ENCODE measurements at places on chromosomes 5 and 9. TPM values are rescaled to one million over a fixed set of nuclear protein-coding genes. Genes with fewer than 3 reads are reported as not detected.

SPATA31D4 gene
- not detected for polyA plus RNA-seq

OBP2B gene
- polyA plus RNA-seq = not detected

- DNase-seq = no peak
Measured at GRCh38 chr5:62547945-62548630, 30.5 kb upstream of the LRRC70 start.

DNA sequence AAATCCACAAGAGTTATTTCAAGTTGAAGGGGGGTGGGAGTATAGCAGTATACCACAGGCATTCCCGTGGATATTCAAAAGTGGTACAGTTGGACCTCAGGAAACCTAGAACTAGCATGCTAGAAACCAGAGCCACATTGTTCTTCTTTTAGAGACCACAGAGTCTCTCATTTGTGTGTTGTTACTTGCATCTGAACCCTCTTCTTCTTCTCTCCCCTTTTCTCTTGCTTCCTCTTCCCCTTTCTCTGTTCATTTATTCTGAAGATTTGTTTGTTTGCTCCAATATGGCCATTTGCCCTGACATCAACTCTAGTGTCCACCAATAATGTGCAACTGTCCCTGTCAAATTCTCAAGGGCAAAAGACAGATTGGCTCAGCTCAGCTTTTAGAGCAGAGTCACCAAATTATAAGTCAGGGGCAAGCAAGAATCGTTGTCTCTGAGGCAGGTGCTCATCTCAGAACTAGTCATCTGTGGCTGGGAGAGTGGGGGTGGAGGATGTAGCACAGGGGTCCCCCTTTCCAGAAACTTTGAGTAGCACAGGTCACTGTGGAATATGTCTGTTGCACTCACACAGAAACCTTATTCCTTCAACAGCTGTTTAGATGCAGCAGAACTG, 321.1 kb downstream of the ARRDC3 start:
- DNase-seq = no peak

CBY3 gene
- polyA plus RNA-seq = 0.38 TPM

DNA sequence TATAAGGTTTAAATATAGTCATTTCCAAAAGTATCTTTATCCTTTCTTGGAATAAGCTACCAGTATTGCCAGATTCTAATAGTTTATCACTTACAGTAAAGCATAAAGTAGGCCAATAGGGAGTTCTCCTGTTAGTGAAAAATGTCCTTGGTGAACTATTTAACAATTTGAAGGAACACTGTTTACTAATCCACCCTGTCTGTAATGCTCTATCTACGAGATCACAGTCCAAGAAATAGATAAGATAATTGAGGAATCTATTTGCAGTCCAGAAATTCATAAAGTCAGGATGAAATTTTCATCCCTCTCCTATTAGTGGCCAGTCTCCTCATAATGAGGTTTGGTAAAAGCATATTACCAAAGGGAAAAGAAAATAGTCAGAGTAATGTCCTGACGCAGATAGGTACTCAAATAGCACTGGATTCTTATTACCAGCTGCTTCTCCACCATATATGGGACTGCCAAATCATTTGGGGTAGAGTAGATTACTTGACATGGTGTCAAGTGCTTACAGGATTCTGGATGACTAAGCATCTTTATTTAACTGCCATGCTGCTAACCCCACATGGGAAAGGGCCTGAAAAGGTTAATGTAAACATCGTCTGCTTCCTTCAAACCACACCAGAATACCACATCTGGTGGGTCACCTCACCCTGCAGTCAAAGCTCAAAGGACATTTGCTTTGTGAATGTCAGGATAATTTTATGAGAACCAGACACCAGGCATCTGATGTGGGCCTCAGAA, 808.1 kb downstream of the EFNA5 start:
- no peak for DNase-seq

SPATA31E1 gene
- 0.05 TPM for polyA plus RNA-seq

CHMP5 gene
- 77.8 TPM for polyA plus RNA-seq

ELOVL7 gene
- polyA plus RNA-seq = 2.3 TPM

DNA sequence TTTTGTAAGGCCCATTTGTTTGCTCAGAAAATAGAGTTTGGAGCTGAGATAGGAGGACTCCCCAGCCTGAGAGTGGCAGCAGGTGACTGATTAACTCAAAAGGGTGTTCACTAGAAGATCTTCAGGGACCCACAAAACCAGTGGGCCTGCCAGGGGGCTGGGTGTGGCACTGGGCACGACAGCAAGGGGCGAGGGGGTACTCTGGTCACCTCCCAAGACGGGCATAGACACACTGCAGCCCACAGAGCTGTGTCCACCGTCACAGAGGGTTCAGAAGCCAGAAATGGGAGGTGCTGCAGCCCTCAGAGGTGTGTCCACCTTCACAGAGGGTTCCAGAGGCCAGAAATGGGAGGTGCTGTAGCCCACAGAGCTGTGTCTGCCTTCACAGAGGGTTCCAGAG, 75.6 kb upstream of the CACNA1B start:
- no peak for DNase-seq

DNA sequence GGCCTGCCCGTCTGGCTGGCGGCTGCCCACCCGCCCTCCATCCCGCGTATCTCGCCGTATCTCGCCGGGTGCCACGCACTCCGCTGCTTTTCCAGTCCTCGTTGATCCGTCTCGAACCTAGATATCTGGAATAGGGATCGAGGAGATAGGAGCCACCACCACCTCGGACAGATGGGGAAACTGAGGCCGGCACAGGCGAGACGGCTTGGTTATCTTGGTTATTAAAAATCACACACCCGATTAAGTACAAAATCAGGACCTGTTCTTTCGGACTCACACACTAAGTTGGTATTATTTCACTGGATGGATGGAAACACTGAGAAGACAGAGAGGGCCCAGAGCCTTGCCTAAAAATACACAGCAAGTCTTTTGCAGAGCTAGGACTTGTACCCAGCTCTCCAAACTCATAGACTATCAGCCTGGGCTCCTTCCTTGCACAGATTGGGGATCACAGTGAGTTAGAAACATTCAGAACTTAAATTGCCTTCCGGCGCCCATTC, 678 bp downstream of the SLC26A2 start:
- no peak for DNase-seq

DNA sequence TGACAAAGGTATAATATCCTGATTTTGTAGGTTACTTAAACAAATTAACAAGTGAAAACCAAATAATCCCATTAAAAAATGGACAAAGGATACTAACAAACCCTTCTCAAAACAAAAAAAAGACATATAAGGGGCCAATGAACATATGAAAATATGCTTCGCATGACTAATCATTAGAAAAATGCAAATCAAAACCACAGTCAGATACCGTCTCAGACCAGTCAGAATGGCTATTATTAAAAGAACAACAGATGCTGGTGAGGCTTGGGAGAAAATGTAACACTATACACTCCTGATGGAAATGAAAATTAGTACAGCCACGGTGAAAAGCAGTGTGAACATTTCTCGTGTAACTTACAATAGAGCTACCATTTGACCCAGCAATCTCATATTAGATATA, 1542.2 kb upstream of the CDH9 start:
- DNase-seq = no peak

ANKH gene
- 5.0 TPM for polyA plus RNA-seq

DNA sequence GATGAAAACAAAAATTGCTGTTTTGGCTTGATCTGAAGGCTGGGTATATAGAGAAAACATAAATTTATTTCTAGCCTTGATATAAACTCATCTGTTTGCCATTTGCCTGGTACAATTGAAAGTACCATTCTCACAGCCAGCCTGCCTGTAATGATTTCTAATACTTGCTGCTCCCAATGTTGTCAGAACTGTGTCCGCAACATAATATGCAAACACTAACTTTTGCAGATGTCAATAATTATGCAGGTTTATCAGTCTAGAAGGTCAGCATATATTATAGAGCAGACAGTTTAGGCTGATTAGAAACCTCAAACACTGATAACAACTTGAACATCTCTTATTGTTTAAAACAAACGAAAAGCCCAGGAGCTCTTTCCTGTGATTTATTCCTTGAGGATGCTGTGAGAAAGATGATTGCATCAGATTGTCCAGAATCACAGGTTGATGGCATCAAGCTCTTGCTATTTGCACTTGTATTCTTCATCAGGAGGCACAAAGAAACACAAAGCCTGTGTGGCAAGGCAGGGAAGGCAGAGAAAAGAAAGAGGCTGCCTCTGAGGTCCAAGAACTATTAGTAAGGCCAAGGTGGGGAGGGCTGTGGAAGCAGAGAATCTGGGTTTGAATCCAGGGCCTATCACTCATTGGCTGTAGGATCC, 21.4 kb upstream of the HMHB1 start:
- no peak for DNase-seq

GRM6 gene
- 0.50 TPM for polyA plus RNA-seq

DNA sequence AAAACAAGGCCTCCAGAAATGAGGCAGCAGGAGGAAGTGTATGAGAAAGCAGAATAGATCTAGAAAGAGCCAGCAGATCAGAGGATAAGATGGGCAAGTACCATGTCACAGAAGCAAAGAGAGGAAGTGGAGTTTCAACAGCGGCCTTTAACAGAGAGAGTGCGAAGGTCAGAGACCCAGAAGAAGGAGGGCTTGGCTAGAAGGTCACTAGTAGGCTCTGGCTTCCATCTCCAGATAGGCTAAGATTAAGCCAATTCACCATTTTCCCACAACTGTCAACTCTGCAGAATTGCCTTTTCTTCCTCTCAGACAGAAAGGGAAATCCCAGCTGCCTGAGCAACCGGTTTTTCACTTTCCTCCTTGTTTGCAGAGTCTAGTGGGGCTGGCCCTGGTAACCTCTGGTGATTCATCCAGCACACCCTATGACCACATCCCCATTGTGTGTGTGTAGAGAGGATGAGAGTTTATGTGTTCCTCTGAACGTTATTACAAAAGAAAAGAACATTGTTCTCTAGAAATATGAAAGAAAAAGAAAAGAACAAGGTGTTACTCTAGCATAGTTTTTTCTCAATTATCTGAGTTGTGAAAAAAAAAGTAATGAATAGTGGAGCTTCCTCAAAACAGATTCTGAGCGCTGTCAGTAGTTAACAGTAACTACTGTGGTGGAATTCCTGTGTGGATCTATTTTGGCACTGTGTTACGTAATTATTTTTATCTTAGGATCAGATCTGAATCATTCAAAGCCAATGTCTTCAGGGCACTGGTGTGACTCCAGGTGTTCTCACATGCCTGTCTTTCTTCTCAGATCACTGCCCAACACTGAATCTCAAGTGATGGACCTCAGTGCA, 220.4 kb downstream of the ARRDC3 start:
- DNase-seq = no peak

DNA sequence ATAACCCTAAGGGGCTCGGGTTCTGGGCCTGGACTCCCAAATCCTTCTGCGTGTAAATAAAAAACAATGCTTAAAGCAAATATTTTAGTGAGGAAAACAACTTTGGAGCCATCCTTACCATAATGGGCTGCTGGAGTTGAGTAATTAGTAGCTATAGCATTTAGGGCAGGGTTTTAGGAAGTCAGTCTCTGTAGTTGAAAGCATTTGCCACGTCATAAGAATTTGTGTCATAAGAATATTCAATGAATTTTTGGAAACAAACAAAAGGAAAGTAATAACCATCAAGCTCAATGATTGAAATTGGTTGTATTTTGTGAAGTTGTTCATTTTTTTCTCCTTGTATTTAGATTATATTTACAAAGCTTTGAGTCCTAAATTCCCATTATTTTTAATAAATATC, 114.8 kb upstream of the ELL2 start:
- DNase-seq = no peak

- no peak for DNase-seq
Measured at GRCh38 chr9:4861145-4861544, 68.4 kb downstream of the RCL1 start.

DNA sequence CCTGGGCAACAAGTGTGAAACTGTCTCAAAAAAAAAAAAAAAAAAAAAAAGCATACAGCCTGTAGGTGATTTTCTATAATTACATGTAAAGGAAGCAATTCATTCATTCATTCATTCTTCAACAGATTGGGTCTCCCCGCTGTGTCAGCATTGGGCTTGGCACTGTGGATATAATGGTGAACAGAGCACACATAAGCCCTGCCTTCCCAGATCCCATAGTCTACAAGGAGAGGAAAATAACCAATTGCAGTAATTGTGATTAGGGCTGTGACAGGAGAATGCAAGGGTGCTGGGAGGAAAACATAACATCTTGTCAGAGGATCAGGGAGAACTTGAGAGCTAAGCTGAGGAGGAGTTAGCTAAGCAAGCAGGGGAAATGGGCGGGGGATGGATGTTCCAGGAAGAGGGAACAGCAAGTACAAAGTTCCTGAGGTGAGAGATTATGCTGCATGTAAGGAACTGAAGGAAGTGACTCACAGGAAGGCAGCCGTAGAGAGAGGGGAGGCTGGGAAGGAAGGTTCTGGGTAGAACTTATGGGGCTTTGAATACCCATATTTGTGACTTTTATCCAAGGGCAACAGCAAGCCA, 24.0 kb upstream of the KLF9 start:
- no peak for DNase-seq

TRIO gene
- polyA plus RNA-seq = 13.8 TPM

GRCh38 chr5:91058575-91058974, 324.5 kb downstream of the ARRDC3 start:
- DNase-seq = no peak

DNA sequence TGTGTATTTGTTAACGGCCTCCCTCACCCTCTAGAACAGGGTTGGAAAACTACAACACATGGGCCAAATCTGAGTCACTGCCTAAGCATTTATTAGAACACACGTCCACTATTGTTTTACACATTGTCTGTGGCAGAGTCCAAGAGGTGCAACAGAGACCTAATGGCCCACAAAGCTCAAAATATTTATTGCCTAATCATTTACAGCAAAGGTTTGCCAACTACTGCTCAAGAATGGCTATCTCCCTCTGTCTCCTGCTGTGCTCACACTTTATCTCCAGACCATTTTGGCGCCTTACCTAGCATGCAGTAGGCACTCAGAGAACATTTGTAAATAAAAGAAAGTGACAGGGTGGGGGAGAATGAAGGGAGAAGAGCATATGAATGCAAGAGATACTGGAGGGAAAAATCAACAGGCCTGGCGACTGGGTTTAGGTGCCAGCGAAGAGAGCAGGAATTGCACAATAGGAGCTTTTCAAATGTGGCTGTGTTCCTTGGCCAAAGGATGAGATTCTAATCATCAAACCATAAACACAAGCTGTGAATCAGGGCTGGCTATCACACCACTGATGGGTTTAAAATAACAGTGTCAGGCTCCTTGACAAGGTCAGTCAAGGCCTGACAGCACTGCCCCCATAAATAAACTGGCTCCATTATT, 80.3 kb downstream of the EPB41L4A start:
- DNase-seq = no peak

GPSM1 gene
- polyA plus RNA-seq = 4.8 TPM

PHF24 gene
- polyA plus RNA-seq = 0.05 TPM

SVEP1 gene
- polyA plus RNA-seq = 0.18 TPM
